T-helper 9 cell (primary cell): ENCODE measurements at places on chromosomes 3 and 15.

GRCh38 chr3:179526482-179526881 lies 36.2 kb upstream of the ACTL6A start:
- no peak for DNase-seq

- no peak for DNase-seq
Measured at GRCh38 chr15:101309436-101310160, 14.6 kb upstream of the SNRPA1 start.

- no peak for DNase-seq
Measured at GRCh38 chr3:1092061-1092460, 763 bp upstream of the CNTN6 start.

GRCh38 chr3:13429631-13430291 lies 9.6 kb upstream of the NUP210 start:
- DNase-seq: no peak

DNA sequence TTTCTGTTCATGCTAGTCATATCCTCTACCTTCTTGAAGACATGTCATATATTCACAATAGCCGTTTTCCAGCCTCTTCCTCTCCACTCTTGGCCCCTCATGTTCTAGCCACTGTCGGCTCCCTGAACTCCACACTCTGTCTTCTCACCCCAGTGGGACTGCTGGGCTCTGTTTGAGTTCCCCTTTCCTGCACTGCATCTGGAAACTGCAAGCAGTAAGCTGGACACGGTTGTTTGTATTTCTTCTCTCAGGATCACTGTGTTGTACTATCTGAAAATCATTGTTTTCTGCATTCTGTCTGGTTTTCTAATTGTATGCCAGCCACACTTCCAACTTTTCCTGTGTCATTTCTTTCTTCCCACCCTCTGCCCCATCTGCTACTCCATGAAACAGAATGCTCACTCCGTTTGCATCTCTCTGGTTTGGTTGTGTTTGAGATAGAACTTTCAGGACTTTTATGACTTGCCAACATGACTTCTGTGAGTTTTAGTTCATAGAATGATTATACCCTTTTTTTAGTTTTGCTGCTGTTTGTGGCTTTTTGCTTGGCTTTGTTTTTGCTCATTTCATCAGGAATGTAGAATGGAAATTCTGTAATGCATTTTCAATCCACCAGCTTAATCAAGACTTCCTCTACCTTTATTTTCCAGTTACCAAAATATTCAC lies 192.3 kb downstream of the PLCL2 start:
- DNase-seq: no peak

GRCh38 chr3:11570789-11571495 lies 72.8 kb downstream of the VGLL4 start:
- DNase-seq: no peak

GRCh38 chr15:78149805-78150751 lies 916 bp downstream of the IDH3A start:
- DNase-seq: no peak

- DNase-seq: peak; percentile 44
Measured at GRCh38 chr3:20054549-20054987, 14.3 kb downstream of the KAT2B start.

DNA sequence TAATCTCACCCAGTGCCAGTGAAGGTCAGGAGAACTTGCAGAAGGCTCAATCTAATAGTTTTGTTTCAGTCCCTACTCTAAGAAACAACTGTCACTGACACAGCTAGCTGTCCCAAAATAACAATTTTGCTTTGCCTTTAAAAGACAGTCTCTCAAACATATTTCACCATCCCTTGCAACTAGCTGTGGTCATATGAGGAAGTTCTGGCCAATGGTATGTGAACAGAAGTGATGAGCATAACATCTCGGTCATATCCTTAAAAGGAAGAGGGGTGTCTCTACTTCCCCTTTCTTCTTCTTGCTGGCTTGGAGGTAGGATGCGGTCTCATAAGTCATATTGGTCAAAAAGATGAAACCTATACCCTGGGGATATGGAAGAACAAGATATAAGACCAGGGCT lies 198.1 kb downstream of the NEK10 start:
- DNase-seq: no peak

GRCh38 chr3:295166-295565 lies 98.6 kb downstream of the CHL1 start:
- no peak for DNase-seq

- DNase-seq: no peak
Measured at GRCh38 chr3:194294895-194295214, 56.3 kb downstream of the CPN2 start.

DNA sequence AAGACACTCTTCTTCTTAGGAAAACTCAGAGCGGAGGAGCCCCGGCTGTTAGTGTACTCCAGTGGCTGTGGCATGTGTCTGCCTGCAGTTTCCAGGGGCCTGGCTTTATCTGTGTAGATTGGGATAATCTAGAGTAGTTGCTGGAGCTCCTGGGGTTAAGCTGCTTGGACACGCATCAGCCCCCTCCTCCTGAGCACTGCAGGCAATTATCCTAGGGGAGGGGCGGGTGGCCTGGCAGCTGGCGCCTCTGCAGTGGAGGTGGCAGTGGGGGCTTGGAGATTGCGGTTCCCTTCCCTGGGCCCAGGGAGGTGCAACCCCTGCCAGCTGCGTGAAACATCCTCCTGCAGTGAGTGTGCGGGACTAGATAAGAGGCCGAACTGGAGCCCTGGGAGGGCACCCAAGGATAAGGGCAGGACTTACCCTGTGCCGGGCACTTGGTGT lies 68.2 kb downstream of the EFCAB12 start:
- no peak for DNase-seq

DNA sequence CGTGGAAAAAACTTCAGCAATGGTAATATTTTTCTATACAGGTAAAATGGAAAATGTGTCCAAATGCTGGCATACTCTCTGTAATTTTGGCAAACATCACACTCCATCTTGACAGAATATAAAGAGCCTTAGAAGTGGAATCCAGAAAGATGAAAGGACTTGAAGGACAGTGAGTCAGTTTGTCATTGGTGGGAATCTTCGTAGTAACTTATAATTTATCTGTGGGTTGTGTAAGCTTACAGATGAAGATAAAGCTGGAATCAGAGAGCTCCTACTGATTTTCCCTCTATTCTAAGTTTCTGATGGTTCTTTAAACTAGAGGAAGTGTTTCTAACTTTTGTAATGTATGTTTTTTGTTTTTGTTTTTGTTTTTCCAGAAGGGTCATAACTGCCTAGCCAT lies 8.7 kb upstream of the PDZRN3 start:
- DNase-seq: no peak

DNA sequence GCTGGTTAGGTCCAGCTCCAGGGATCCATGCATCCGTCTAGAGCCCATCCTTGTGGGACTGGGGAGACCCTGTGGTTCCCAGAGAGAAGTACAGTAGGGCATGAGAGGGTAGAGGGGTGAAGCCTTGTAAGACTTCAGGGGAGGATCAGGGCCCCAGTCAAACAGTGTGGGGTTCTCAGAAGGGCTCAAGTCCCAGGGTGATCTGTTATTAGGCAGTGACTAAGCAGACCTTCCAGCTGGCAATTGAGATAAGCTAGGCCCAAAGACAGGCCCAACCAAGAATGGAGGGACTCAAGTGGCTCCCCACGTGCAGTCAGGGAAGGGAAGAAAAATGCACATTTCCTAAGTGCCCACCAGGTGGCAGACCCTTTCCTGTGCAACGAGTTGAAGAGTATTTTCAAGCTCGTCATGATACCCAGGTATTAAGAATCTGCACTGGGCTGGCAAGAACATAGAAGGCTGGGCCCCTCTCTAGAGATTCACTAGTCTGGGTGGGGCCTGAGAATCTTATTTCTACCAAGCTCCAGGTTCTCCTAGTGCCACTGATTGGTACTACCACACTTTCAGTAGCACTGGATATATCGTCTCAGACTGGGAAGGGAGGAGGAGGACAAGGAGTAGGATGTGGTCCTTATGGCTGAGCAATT lies 240.8 kb downstream of the NR1D2 start:
- DNase-seq: no peak

DNA sequence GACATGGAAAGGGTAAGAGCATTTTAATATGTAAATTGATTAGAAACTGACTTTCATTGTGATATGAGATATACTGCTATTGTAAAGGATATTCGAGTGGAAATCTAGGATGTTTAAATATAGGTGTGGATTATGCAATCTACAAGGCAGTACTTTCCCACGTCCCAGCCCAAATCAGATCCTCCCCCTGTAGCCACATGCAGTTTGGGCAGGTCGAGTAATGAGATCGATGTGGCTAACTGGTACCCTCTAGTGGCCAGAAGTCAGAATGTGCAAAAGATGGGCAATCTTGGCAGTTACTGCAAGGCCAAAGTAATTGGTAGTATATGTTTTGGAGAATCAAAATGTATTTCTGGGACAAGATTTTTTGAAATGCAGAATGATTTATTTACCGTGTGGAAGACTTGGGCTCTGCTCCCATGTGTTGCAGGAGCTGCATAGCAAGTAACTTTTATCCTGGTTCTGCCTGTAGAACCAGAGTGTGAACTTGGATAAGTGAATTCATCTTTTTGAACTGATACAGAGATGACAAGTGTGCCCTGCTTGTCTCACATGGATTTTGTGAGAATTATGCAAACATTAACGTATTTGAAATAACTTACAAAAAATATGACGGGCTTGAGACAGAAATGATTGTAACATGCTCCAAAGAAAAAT lies 94.5 kb upstream of the ADAMTSL3 start:
- no peak for DNase-seq

DNA sequence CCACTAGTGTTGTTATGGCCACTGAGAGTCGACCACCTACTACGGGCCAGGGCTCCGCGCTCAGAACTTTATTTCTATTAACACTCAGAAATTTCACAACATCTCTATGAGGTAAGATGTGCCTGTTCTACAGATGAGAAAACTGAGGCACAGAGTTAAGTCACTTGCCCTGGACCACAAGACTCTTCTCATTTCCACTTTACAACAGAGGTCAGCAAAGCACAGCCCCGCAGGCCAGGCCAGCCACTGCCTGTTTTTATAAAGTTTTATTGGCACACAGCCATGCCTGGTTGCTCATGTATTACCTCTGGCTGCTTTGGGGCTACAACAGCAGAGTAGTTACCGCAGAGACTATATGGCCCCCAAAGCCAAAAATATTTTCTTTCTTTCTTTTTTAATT lies 503.6 kb downstream of the SHQ1 start:
- DNase-seq: no peak

DNA sequence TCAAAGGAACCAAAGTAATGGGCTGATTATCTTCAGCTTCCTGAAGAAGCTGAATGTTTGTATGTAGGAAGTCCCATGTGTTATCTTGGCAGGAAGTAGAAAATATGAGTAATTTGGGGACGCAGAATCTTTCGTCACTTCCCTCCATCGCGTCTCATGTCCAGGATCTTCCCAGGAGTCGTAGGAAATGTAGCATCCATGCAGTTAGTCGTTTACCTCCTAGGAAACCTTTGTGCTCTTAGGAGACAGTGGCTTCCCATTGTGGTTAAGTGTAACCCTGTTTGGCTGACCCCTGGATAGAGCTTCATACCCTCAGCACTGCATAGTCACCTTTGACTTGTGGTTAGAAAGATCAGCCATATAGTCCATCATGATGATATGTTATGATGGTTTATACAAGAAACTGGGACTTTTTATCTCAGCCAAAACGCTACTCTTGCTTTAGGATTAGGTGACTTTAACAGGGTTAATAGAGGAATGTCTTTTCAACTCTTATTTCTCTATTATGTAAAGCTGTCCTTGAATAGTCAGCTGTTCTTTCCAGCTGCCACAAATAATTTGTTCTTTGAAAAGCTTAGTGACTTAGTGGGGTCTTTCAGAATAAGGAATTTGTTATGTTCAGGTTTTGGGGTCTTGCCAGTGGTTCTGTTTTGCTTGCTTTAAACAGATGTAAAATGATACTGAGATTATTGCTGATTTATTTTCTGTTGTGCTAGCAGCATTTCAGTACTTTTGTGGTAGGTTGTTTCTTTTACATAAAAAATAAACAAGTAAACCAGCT lies 92.2 kb downstream of the KLHL25 start:
- DNase-seq: no peak

DNA sequence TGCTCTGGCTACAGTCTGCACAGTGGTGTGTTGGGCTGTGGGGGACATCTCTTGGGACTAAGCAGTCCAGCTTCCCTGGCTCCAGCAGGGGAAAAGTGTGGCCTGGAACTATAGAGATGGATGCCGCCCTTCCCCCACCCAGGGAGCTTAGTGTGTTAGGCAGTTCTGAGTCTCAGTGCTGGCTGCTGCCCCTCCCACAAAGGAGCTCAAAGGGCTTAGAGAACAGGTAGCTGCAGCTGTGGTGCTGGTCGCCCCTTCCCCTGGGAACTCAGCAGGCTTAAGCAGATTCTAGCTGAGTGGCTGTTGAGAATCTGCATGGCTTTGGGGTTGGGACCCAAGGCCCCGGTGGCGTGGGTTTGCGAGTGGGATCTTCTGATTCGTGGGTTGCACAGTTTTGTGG lies 190.8 kb downstream of the PDCD6IP start:
- DNase-seq: no peak

- DNase-seq: no peak
Measured at GRCh38 chr15:40333922-40334492, 6.7 kb downstream of the CCDC9B start.

- no peak for DNase-seq
Measured at GRCh38 chr3:9229325-9229724, 20.1 kb downstream of the SRGAP3 start.

- DNase-seq: no peak
Measured at GRCh38 chr3:54859184-54859583, 68.7 kb downstream of the LRTM1 start.

DNA sequence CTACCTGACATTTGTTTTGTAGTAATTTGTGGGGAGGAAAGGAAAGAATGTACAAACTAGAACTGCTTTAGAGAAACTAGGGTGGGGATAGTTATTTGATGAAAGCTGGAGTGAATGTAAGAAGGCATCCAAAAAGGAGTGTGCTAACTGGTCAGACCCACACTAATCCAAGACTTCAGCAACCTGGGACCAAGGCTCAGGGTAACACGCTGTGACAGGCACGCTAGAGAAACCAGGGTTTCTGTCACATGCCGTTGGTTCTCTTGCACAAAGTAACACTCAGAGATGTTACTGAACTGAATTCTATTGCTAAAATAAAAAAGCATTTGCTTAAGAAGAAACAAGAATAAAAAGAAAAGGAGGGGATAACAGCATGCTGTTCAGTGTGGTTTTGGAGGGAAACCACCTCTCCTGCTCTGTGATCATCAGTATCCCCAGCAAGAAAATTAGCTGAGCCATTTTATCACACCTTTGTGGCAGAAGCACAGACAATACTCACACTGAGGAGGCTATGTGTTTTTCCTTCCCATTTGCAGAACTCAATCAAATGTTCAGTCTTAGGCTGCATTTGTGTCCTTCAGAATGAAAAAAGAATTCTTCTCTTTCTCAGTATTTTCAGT lies 2.8 kb upstream of the CCDC80 start:
- no peak for DNase-seq

DNA sequence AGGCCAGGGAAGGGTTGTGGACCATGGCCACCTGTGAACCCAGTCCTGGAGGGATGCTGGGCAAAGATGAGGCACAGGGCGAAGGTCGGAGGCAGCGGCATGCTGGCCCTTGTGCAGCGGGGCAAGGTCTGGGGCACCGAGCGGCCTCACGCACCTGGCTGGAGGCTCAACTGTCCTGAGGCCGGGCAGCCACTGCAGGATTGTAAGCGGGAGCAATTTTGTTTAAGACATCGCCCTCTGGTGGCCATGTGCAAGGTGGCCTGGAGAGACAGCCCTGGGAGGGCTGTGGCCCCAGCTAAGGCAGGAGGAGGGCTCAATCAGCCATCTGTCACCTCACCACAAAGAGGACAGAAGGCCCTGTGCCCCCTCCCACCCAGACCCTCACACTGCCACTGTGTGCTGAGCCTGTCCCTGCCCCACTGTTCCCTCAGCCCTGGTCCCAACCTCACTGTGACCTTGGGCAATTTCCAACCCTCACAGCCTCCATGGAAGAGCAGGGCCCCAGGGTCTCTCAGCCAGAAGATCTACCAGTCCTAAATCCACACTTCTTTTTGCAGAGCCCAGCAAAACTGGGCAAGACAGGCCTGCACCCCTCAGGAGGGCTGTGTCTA lies 46.2 kb downstream of the TPRA1 start:
- DNase-seq: peak; percentile 59
